Body of pancreas (tissue), 4 donors: ENCODE measurements at places on chromosomes 13 and 19.

- DNase-seq, result no peak
Observed at GRCh38 chr19:5863030-5863665, 7.2 kb downstream of the FUT5 start.

DNA sequence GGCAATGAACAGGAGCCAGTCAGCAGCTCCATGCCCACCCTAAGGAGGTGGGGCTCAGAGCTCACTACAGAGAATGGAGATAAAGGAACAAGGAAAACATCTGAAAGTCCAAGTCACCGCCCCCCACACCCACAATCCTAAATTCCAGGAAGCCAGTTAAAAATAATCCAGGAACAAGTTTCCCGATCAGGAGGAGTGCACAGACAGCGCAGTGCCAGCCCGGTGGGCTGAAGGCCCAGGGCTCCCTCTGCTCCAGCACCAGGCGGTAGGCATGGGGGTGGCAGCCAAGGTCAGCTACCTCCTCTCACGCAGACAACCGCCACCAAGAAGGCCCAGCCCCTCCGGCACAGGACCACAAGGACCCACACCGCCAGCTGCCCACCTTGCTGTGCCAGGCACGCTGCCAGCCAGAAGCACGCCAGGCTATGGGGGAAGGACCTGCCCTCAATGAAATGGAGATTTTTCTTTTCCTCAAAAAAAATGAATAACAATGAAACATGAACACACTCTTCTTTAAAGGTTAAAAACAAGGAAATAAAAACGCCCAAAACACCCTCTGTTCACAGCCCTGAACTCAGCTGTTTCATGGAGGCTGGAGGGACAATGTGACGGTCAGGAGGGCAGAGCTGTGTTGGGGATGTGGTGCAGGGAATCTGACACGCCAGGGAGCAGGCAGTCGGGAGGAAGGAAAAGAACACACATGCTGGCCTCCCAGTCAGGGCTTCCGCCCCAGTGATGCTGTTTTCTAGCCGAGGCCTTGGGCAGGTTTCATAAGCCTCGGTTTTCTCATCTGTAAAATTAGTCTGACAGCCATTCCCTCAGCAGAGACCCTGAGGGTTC, 11.0 kb downstream of the STK24 start:
- DNase-seq, result peak; percentile 49

- no peak for DNase-seq
Observed at GRCh38 chr13:26896986-26897668, 136.5 kb upstream of the GPR12 start.

GRCh38 chr13:88729605-88730004, 1058.4 kb downstream of the SLITRK5 start:
- no peak for DNase-seq

- peak; percentile 3 for DNase-seq
Observed at GRCh38 chr13:76425935-76426334, 460.3 kb downstream of the KCTD12 start.

GRCh38 chr19:18287836-18288772, 6.7 kb upstream of the JUND start:
- no peak for DNase-seq

GRCh38 chr13:85659493-85659892, 139.7 kb downstream of the SLITRK6 start:
- no peak for DNase-seq

DNA sequence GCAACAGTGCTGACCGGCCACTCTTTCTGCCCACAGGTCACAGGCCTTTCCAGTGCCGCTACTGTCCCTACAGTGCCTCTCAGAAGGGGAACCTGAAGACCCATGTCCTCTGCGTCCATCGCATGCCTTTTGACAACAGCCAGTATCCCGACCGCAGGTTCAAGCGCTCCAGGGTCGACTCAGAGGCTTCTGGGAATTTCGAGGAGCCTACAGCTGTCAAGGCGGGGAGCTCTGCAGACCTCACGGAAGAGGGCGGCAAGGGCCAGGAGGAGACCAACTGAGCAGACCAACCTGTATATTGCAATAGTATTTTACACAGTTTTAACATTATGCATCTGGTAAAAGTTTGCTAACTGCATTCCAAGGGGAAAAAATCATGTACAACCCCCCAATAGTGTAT, 338.5 kb downstream of the ZNF536 start:
- no peak for DNase-seq

DNA sequence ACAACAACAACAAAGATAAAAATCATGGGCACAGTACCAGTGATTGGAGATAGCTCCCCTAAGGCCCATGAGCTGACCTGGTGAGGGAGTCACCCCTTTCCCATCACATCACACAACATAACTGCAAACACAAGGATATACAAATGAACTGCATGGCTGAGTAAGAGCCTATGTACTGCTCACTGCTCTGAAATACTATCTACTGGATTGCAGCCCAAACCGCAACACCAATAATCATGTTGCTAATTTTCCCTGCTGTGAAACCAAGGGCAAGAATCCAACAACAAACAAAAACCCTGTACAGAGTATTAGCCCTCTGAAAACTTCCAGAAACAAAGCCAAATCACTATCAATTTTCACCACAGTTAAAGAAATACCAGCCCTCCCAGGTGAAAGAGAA, 1893.2 kb downstream of the PCDH9 start:
- DNase-seq, result no peak

DNA sequence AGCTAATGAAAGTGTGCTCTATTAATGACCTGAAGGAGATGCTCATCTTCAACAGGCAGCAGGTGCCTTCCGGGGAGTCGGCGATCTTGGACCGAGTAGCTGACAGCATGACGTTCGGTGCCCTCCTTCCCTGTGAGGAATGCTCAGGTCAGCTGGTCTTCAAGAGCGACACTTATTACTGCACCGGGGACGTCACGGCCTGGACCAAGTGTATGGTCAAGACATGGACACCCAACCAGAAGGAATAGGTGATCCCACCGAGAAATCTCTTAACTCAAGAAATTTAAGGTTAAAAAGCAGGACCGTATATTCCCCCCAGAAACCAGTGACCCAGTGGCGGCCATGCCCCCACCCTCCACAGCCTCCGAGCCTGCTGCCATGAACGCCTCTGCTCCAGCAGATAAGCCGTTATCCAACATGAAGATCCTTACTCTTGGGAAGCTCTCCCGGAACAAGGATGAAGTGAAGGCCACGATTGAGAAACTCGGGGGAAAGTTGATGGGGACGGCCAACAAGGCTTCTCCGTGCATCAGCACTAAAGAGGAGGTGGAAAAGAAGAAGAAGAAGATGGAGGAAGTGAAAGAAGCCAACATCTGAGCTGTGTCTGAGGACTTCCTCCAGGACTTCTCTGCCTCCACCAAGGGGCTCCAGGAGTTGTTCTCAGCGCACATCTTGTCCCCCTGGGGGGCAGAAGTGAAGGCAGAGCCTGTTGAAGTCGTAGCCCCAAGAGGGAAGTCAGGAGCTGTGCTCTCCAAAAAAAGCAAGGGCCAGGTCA, 22.8 kb upstream of the ANKRD10 start:
- DNase-seq, result no peak

DNA sequence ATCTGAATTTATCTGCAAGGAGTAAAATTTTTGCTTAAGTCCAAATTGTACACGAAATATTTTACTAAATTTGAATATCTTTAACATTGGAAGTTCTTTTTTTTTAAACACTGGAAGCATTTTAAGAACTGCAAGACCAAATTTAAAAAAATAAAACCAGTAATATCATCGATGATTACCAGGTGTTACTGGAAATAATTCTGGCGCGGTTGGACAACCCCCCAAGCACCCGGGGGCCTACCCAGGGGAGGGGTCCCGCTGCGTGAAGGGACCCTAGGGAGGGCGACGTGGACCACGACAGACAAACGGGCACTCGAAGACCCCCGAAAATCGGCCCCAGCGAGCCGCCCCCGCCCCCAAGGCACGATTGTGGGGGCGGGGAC, 12.6 kb upstream of the JSRP1 start:
- DNase-seq, result no peak

- DNase-seq, result no peak
Observed at GRCh38 chr13:90412980-90413379, 934.5 kb upstream of the MIR17HG start.

DNA sequence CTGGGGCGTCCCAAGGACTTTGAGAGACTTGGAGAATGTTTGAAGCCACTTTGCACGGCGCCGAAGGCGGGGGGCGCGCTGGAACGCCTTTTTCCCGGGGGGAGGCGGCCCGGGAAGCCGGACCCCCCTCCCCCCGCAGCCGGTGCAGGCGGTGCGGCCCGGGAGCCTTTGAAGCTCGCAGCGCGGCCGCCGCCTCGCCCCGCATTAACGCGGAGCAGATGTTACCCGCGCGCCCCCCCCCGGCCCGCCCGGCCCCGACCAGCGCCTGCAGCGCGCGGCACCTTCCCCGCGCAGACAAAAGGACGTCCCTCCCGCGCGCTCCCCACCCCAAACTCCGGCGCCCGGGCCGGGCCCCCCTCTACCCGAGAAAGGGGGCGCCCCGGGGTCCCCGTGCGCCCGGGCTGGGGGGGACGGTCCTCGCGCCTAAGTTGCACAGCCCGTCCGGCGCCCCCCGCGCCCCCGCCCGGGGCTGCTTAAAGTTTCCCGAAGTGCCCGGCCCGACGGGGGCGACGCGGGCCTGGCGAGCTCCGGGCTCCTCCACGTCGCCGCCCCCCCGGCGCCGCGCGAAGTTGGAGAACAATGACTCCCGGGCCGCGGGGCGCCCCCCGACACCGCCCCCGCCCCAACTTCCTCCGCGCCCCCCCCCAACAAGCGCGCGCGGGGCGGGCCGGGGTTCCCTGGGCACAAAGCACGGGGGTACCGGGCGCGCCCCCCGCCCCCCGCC, 685 bp downstream of the TCF3 start:
- peak; percentile 59 for DNase-seq

GRCh38 chr19:14432791-14433553, at the start of gene PKN1:
Gene PKN1, plus strand, starts transcription at chr19:14433306. Its CDS starts 216 bp downstream, at chr19:14433522.
- DNase-seq, result peak; percentile 59

- DNase-seq, result peak; percentile 80
Observed at GRCh38 chr19:12788682-12789097, 2.6 kb upstream of the JUNB start.

- no peak for DNase-seq
Observed at GRCh38 chr19:48290401-48290770, 20.5 kb downstream of the ZNF114 start.

GRCh38 chr13:21075379-21076249, 14.2 kb upstream of the LATS2 start:
- DNase-seq, result peak; percentile 27

DNA sequence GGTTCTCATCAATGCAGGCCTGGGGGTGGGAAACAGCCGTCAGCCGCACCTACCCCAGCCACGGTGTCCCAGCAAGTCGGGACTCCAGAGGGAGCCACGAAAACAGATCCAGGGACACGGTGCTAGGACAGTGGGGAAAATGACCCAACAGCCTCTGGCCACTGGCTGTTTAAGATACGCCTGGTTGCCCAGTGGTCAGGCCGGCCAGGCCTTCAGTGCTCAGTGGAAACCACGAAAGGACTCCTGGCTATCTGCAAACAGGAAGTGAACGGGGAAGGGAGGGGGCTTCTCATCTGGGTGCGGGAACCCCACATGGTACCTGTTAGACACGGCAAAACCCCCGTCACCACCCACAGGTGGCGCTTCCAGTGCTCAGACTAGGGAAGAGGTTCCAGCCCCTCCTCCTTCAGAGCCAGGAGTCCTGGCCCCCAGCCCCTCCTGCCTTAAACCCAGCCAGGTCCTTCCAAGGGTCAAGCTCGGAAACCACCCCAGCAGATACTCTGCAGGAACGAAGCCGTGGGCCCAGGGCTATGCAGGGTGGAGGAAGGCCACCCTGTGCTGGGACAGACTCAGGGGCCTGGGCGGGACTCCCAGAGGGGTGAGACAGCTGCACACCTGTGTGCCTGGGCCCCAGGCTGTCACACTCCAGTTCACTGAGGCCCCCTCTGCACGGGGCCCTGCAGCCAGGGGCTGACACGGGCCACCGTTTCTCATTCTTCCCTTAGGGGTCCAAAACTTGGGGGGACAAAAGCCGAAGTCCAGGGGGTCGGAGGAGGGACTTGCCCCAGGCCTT, 4.5 kb downstream of the PPP1R12C start:
- no peak for DNase-seq

- DNase-seq, result peak; percentile 35
Observed at GRCh38 chr19:45637890-45638667, 1.1 kb downstream of the EML2 start.

DNA sequence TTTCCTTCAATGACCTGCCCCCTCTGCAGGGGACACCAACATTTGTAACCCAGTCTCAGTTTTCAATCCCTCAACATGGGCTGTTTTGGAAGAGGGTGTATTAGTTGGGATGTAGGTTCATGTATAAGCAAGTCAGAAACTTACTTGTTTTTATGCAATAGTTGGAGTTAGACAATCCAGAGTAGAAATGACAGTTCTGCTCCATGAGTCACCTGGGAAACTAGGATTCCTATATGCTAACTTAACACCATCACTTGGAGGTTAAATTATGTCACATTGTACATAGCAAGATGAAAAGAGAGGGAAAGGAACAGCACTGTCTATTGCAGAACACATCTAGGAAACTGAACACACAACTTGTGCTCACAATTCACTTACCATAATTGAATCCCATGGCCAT, 436.4 kb downstream of the RFC3 start:
- no peak for DNase-seq

DNA sequence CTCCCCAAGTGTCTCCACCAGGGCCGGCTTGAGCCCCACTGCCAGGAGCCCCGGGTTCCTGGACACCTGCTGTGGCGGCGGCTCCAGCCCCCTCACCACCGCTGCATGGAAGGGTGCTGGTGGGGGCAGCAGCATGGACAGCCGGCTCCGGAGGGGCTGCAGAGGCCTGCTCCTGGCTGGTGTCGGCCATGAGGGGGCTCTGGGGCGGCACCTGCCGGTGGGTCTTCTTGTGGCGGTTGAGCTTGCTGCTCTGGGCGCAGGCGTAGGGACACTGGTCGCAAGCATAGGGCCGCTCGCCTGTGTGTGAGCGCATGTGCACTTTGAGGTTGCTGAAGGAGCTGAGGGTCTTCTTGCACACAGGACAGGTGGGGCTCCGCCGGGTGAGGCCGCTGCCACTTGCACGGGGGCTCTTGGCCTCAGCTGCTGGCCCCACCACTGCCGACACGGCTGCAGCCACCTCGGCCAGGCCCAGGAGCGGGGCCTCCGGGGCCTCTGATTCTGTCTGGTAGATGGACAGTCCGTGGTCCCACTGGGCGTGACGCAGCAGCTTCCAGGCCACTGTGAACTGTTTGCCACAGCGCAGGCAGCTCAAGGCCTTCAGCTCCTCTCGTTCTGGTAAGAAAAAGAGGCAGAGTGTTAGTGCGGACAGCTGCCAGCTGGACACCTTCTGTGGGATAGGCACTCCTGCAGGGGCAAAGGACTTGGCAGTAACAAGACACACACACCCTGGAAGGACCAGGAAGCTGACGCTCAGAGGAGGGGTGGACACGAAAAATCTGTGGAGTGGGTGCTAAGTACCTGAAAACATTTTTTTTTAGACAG, 4.1 kb downstream of the ZNF296 start:
- no peak for DNase-seq
